ENCODE measurements at places on chromosomes 11 and 22.

DNA sequence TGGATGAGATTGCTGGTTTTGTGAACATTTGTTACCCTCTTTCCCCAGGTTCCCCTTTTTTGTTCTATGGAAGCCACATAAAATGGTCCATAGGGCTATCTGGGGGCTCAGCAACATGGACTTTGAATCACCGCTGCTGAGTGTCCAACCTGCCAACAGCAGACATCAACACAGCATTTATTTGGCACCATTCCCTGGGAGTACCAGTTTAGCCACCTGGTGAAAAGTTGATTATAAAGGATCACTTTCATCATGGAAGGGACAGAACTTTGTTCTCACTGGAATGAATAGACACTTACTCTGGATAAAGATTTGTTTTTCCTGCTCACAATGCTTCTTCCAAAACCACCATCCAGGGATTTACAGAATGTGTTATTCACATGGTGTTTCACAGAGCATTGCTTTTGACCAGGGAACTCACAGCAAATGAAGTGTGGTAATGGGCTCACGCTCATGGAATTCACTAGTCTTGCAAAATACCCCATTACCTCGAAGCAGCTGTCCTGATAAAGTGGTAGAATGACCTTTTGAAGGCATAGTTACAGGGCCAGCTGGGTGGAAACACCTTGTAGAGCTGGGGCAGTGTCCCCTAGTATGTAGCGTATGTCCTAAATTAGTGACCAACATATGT, 43.9 kb downstream of the ADM start:
- no peak for DNase-seq

GRCh38 chr11:124207102-124207792, 24.1 kb downstream of the OR10D3 start:
- no peak for DNase-seq

DNA sequence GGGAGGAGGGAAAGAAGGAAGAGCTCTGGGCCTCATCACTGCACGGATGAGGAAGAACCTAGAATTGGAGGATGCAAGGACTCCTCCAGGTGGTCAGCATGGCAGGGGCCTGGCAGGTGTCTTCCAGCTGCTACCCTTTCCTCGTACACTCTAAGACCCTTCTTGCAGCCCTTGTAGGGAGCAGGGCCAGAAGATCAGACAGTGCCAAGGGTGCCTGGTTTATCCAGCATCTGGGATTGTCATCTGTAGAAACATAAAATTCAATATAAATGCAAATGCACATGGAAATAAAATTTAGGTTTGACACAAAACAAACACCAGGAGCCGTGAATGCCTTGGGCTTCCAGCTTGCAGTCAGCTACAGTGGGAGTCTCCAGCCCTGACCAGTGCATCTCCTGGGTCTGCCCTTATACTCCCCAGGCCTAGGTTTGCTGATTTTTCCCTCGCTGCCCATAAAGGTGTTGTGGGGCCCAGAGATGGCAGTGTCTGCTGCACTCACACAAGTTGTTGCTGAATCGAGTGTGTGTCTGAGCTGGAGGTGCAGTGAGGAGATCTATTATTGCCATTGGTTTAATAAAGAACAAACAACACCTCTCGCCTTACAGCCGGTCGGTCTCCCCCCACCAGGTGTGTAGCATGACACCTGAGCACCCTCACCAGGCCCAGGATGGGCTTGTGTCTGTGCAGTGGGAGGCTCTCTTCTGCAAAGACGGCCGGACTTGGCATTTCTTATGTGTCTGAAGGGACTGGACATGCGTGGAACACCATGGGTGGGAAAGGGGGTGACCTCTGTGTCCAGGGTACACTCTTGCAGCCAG, 87.1 kb downstream of the BCR start:
- no peak for DNase-seq

DNA sequence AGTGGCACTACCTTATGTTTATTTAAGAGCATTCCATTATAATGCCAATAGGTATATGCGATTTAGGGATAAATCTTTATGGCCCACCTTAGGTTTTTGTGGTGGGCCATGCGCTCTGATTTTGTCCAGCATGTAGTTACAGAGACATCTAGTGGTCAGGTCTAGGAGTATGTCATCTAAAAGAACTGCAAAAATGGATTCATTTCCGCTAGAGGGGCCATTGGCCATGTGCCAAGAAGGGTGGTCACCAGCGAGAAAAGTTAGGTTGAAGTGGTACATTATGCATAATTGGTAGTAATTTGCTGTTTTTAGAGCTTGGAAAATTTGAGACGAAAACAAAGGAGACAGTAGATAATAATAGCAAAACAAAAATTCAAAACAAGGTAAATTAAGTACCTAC, 27.7 kb downstream of the LRRC4C start:
- no peak for DNase-seq

GRCh38 chr11:75899806-75900205, 84.8 kb downstream of the UVRAG start:
- no peak for DNase-seq

DNA sequence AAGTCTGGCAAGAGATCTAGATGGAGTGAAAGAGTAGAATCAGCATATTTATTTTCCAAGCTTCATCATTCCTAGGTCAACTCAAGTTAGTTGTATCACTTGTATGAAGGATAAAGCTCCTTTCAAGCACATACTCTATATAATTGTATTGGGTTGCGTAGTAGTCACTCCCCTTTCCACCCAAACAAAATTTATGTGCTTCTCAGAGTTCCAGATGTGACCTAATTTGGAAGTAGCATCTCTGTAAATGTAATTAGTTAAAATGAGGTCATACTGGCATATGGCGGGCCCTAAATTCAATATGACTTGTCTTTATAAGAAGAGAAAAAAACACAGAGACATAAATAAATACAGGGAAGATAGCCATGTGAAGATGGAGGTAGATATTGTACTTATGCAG, 226.8 kb upstream of the CHORDC1 start:
- DNase-seq = no peak

DNA sequence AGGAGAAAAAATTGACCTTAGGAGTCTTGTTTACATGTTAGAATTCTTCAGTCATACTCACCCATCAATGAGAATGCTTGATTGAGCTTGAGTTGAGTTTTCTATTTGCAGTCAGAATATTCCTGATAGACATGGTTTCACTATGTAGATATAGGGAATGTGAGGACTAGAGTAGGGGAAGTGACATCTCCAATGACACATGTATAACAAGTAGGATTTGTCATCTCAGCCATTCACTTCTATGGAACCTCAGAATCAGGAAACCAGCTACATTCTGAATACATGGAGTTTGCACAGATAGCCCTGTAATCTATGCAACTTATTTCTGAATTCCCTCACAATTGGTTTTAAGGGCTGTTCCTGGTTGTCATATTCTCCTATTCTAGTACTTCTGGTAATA, 20.1 kb upstream of the OR9Q1 start:
- no peak for DNase-seq

DNA sequence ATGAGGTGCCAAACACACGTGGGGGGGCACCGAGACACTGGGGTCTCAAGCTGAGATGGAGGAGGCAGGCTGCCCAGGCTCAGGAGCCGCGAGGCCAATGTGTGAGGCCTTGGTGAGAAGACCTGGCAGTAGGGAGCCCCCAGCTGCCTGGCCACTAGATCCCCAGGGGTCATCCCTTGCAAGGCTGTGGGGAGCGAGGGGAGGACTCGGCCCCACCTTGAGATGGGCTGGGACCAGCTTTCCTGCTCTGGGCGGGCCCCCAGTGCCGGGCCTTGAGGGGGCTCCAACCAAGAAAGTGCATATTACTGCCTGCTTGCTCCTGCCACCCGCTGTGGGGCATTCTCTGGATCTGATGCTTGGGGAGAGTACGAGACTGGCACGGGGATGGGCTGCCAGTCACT, 107.0 kb downstream of the CTTN start:
- no peak for DNase-seq

GRCh38 chr11:14386081-14386480, 27.1 kb upstream of the RRAS2 start:
- no peak for DNase-seq

GRCh38 chr22:27669798-27670599, 131.6 kb downstream of the MN1 start:
- DNase-seq = no peak

DNA sequence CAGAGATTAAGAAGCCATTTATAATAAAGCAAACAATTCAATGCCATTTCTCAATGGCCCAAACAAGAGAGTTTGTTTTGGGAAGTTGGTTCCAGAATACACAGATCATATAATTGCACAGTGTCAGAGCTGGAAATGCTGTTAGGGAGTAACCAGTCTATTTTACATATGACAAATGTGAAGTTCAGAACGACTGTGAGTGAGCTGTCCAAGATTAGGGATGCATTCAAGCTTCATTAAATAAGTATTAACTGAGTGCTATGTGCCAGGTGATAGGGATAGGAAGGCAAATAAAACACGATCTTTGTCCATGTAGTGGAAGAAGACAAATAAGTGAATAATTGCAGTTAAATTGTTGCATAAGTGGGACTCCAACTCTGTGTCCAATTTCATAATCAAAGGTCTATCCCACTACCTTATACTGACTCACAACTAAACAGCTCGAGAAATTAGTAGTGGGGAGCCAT, 33.1 kb upstream of the PICALM start:
- DNase-seq = no peak

DNA sequence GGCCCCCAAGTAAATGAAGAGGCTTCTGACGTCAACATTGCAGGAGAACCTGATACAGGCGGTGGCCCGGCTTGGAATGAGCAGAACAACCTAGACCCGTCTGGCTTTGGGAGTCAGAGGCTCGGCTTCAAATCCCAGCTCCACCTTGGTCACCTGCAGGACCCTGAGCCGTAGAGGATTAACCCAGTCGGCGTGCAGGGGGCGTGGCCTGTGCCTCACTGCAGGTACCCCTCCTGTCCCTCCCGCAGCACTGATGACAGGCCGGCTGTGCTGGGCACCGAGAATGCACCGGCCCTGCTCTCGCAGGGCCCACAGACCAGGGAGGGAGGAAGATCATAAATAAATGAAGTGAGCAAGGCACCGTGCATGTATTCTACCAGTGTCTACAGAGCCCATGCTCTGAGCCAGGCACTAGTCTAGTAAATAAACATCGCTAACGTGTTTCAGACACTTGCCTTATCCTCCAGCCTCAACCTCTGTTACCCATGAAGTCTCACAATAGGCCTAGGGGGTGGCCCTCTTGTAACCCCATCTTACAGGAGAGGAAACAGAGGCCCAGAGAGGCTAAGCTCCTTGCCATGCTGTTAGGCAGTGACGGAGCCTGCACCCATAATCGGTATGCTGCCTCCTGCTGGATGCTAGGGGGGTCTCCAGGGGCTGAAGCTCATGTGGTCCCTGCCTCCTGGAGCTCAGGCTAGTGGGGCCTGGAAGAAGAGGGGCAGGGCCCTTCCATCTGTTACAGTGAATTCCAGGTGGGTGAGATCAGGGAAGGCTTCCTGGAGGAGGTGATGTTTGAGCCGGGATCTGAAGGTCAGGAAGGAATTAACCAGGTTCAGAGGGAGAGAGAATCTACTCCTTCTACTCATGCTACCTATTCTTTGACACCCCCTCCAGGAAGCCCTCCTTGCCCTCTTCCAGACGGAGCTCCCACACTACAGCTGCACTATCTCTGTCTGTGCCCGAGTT, 53.4 kb downstream of the RTL6 start:
- no peak for DNase-seq

DNA sequence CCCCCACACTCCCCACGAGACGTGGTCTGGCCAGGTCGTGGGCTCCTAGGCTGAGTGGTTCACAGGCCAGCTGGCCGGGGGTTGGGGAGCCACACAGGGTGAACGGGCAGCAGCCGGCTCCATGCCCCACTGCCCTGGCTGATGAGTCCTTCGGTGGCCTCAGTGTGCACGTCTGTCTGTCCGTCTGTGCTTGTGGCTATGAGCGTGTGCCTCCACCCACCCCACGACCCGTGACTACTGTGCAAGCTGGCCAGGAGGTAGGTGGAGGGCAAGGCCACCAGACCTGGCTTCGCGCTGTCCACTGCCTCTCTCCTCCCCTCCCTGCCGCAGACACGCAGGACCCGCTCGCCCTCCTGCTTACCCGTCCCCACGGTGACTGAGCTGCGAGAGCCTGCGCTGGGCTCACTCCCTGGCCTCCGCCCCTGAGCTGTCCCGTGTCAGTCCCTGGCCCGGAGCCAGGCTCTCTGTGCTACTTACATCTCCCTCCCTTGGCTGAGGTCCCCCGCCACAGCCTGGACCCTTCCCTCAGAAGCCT, 14.1 kb downstream of the CSDC2 start:
- no peak for DNase-seq

GRCh38 chr11:119481021-119481666, 58.2 kb upstream of the THY1 start:
- peak; percentile 62 for DNase-seq

DNA sequence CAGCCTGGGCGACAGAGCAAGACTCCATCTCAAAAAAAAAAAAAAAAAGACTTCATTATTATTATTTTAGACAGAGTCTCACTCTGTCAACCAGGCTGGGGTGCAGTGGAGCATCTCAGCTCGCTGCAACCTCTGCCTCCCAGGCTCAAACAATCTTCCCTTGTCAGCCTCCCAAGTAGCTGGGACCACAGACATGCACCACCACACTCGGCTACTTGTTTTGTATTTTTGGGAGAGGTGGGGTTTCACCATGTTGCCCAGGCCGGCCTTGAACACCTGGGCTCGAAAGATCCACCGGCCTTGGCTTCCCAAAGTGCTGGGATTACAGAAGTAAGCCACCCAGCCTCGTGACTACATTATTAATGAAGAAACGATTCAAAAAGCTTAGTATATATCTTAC, 5.3 kb upstream of the TYMP start:
- DNase-seq = no peak

DNA sequence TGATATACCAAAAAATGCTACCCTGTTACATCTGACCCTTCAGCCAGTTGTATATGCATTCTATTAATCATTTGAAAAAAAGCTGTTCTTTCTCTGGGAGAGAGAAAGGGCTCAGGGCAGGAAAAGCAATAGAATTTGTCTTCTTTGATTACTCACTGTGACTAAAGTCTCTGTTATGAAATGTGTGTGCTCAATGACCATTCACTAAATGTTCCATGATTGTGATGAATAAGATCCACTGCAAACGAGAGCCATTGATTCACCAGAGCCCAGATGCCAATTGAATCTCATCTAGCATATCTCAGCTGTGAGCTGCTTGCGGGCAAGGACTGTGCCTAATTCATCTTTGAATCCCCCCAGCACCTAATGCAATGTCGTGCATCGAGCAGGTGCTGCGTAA, 184.3 kb downstream of the OPCML start:
- no peak for DNase-seq

- no peak for DNase-seq
Measured at GRCh38 chr11:118230088-118230487, 5.3 kb upstream of the JAML start.

DNA sequence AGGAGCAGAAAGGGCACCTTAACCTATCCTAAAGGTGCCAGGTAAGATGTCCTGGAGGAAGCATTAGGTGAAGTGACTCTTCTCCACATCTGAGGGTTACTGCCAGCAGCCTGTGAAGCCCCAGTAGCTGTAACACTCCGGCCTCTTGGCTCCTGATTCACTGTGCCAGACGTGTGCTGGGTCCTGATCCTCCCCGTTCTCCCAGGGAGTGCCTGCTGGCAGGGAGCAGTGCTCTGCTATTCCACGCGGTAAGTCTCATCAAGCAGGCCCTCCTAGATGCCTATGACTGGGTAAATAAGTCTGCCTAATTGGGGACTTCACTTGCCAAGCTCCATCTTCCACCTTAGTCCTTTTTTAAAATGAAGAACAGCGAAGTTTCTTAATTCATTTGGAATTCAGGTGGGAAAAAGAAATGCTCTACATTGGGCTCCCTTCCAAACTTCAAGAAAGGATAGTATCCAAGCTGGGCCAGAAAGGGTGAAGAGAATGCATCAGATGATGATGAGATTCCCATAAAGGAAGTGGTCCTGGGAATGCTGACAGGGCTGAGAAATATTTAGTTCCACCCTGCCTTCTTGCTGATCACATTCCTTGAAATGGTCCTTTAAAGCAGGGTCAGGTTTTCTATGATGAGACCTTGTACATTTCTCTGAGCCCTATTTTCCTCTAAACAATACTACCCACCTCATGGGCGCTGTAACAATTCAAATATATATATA, 188.0 kb downstream of the MAML2 start:
- peak; percentile 37 for DNase-seq

All from globus pallidus (tissue), 1 donor.